ENCODE measurements at places on chromosomes 4 and X.

- no peak for DNase-seq
These were observed 106.7 kb upstream of the MSX1 start for GRCh38 chr4:4752576-4753401.

GRCh38 chr4:1842339-1842895 is 13.5 kb downstream of the LETM1 start:
- DNase-seq = no peak

DNA sequence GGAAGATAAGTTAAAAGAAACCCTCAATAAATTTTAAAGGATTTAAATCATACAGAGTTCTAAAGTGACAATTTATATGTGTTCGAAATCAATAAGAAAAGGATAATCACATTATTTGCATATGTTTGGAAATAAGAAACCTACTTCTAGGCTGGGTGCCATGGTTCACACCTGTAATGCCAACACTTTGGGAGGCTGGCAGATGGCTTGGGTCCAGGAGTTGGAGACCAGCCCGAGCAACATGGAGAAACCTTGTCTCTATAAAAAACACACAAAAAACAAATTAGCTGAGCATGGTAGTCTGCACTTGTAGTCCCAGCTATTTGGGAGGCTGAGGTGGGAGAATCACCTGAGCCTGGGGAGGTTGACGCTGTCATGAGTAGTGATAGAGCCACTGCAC is 8.1 kb upstream of the SAP30 start:
- no peak for DNase-seq

DNA sequence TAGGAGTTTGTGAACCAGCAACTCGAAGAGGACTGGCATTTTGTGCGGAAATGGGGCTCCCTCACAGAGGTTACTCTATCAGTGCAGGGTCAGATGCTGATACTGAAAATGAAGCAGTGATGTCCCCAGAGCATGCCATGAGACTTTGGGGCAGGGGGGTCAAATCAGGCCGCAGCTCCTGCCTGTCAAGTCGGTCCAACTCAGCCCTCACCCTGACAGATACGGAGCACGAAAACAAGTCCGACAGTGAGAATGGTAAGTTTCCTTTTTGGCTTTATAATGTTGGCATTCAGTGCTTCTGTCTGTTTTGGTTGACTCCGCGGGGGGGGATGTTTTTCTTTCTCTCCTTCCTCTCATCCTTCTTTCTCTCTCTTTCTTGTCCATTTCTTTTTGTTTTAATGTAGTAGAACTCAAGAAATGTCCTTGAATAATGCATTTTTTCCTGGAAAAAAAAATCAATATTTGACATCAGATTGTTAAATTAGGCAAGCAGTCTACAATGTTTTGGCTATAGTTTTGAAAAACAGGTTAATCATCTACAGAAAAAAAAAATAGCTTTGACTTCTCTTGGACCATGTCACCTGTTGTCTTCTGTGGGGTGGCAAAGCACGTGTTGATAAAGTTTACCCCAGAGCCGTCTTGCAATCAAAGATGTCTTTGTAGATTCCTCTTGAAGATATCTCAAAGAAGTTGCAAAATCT is 103.6 kb downstream of the TENM3 start:
- DNase-seq = no peak

GRCh38 chrX:76155786-76156185 is 17.1 kb upstream of the PBDC1 start:
- DNase-seq = no peak

GRCh38 chr4:15912961-15913630 is 25.4 kb downstream of the FGFBP1 start:
- DNase-seq = no peak

DNA sequence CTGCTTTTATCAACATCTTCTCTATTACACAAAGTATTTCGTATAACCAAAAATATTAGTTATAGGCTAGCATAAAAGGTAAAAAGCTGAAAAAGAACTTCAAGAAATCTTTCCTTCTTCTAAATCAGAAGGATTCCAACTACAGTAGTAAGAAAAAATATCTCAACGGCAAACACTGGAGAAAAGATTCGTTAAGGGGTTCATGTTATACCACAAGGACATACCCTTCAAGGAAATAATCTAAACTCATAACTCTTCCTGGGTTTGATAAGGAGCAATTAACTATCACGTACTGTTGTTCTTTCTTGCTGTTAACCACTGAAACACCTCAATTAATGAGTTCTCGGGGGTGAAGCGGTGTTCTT is 1.5 kb downstream of the SMIM14 start:
- DNase-seq = no peak

DNA sequence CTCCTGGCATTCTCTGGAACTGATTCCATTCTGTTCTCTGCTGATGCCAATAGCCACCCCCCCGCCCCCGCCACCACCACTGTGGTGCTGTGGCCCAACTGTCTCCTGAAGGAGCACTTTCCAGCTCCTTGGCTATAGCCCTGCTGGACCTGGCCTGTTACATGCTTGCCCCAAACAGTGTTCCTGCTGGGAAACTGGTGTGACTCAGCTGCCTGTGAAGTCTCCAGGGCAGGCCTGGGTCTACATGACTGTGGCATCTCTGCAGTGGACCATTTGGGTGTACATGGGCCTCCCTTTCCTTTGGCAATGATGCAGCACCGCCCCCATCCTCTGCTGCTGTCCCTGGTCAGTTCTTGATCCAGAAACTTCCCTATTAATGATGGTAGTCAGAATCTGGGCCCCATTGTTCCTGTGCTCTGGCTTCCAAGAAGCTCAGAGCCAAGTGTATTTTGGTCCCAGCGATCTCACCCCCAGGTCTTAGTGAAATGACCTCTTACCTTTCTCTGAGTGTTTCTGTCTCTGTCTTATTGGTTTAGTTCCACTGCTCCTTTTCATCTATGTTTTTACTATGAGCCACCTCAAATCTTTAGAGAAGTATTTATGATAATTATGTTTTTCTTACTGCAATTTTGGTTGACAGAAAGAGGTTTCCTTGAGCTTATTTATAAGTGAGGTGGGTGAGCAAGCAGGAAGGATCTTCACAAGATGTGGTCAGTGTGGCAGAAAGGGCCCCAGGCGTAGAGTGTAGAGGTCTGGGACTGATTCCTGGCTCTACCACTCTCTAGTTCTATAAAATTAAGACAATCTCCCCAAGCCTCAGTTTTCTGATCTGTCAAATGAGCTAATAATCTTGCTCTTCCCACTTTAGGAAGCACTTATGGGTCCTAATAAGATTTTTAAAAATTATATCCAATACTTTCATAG is 210.7 kb upstream of the EOLA2 start:
- no peak for DNase-seq

GRCh38 chrX:118346258-118347094 is 570 bp downstream of the WDR44 start:
- DNase-seq = no peak

DNA sequence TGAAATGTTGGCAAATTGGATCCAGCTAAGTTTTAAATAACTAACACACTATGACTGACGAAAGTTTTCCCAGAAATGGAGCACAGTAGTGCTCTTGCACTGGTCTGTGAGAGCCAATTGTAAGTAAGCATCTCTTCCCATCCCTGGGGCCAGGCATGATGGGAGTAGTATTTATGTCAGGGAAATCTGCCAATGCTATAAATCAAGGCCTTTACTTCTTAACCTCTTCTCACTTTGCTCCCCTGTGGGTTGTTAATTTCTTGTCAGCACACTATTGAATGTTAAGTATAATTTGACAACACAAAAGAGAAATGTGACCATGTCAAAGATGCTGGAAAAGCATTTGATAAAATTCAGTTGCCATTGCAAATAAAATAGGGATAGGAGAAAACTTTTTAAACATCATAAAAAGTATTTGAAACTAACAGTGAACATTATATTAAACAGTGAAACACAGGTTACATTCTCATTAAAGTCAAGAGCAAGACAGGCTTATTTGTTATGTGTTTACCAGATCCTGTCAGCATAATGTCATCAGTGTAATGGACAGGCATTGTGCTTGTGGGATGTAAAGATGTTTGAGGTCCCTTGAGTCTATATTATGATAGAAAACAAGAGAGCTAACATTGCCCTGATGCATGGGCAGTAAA is 5.0 kb downstream of the F8A1 start:
- no peak for DNase-seq

DNA sequence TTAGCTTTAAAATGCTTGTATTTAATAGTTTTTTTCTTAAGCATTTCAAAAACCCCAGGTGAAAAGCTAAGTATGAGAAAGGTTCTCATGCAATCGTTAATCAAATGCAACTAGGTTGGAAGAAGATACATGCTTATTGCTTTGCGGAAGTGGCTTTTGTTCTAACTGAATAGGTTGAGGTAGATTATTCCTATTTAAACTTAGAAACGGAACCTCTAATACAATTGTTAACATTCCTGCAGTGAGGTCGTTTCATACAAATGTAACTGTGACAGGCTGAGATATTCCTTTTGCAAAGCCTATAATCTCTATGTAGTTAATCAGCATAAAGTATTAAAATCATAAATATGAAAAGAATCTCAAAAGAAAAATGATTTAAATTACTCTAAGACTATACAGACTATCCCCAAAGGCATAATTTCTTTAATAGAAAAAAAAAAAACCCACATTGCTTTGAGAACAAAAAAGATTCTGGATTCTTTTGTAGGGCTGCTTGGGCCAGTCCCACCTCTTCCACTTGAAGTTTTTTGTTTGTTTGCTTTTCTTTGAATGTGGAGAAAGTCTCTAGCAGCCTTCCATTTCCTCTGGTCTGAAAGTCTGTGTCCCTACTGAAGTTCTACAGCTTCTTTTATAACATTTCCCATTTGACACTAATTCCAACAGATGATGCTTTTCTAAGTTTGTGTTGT is 25.6 kb upstream of the SORBS2 start:
- DNase-seq = no peak

DNA sequence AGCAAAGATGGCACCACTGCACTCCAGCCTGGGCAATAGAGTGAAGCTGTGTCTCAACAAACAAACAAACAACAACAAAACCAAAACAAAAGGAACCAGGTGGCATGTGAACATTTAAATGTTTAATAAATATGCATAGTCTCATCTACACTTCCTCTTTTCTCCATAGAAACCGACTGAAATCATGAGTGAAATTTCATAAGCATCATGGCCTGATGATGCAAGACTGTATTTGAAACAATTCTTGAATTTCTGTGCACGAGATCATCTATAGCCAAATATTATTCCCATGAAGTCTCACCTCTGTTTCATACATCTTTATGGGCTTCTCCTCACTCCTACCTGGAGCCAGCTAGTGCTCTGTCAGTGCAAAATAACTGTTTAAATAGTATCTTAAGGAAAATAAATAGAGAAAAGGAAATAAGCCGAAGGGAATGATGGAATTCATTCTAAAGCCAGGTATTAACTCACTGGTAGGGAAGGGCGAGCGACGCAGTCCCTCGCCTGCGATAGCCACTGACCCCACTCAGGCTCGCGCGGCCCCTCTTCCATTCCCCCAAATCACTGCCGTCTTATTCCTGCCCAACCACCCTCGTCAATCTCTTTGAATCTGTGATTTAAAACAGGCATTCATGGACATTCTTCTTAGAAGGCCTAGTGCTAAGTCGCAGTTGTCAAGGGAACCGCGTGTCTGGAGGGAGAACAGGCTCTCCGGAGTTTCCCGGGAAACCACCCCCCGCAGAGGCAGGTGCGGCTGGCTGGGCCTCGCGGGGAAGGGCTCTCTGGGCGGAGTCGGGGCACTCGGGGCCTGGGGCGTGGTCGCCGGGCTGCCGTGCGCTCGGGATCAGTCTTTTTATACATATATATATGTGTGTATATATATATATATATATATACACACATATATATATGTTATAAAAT is 52.4 kb upstream of the TRIM2 start:
- peak; percentile 43 for DNase-seq

DNA sequence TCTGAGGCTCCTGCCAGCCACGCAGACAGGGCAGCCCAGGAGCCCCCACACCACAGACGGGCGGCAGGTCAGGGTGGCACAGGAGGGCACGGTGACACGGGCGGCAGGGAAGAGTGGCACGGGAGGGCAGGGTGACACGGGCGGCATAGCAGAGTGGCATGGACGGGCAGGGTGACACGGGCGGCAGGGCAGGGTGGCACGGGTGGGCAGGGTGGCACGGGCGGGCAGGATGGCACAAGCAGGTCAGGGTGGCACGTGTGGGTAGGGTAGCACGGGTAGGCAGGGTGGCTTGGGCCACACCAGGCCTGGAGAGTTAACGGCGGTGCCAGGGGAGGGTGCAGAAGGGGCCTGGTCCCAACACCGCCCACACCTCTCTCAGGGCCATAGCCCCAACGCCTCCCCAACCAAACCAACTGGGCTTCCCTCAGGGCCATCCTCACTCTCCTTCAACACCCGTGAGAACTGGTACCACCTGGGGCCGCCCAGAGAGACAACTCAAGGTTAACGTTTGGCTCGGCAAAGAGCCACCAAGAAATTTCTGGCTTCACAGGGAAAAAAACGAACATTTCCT is 3.4 kb downstream of the CTBP1 start:
- no peak for DNase-seq

GRCh38 chrX:120769576-120770341 is 105.9 kb downstream of the CT47B1 start:
- DNase-seq = peak; percentile 35

- no peak for DNase-seq
These were observed 393.5 kb downstream of the BMPR1B start for GRCh38 chr4:95151255-95151654.

- DNase-seq = no peak
These were observed 114.9 kb downstream of the VSIG4 start for GRCh38 chrX:65925005-65925404.

GRCh38 chrX:68196939-68197791 is 236.1 kb downstream of the OPHN1 start:
- peak; percentile 45 for DNase-seq

DNA sequence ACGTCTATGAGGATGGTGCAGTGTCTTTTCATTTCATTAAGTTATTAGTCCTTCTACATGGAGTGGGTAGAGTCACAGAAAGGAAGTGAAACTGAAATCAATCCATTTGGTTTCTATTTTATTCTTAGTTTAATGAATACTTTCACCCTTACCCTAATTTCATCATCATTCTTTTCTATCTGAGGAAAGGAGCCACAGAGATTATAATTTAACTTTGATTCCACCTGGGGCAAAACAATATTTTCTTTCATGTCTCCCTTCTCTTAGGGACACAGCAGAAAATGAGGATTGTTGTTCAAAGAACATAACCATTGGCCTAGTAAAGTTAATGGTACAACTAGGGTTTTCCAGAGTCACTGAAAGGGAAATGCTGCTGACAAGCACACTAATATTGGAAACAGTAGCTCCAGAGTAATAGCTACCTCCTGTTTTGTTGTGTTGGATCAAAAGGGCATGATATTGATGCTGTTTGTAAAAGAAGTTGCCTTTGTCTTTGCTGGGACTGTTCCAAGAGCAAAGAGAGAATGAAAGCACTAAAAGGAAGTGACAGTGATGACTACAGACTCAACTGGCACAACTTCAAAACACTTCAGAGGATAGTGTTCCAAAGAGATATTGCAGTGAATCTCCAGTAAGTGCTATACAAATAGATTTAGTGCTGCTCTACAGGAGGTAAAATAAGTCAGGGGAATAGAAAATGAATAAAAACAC is 247.1 kb upstream of the PITX2 start:
- DNase-seq = no peak

All from astrocyte of the cerebellum (primary cell).